COLO829 (cell line): ENCODE measurements at places on chromosomes 12 and 14.

DNA sequence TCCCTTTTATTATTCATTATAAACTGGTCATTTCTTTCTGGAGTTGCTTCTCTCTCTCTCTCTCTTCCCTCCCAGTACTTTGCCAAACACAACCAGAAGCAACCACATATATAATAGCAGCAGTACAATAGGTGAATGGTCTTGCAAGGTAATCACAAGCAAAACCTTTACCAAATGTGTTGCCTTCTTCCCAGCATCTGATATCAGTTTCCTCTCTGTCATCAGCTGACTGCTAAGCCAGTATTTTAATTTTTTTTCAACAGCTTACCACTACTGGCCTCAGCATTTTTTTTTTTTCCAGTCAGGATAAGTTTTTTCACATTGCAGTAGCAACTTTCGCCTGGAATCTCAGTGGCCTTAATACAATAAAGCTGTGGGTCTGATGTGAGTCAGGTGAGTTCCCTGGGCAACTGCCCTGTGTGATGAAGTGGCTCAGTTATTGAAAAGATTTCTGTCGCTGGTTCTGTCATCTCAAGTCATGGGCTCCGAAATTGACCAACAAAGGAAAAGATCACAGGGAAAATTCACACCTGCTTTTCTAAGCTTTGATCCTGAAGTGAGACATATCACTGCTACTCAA, 282.5 kb upstream of the AMIGO2 start:
- DNase-seq = no peak

DNA sequence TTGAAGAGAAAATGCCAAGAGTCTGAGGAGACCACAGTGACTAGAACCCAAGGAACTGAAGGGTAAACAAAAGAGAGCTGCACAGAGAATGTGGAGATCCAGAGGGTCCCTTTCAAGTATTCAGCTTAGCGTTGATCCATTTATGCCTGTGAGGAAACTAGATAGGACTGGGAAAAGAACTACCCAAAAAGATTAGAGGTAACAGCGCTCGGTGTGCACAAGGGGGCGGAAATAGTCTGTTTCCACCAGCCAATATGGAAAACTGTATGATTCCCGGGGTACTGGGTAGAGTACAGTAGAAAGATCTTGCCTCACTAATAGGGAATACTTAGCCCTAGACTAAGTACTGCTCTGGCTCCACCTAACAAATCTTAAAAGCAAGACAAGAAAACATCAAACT, 135.5 kb downstream of the DPF3 start:
- DNase-seq = no peak

- DNase-seq = no peak
These were observed 83.7 kb downstream of the TMTC3 start for GRCh38 chr12:88225776-88226175.

GRCh38 chr12:45658020-45658419, 71.5 kb upstream of the ARID2 start:
- DNase-seq = no peak

DNA sequence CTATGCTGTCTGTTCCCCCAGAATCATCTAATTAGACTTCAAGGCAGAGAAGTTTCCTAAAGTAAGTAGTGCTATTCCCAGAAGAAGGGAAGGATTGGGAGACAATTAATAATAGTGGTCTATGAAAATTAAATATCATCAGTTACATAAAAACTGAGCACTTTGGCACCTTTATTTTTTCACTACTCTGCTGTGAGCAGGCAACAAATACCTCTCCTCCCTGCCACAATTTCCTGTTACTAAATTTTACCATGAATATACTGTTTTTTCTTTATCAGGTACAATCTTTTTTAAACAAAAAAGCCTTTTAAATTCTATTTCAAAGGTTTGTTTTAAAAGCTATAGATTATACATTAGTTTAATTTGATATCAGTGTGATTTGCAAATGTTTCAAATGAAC, 29.4 kb upstream of the KRAS start:
- DNase-seq = no peak

DNA sequence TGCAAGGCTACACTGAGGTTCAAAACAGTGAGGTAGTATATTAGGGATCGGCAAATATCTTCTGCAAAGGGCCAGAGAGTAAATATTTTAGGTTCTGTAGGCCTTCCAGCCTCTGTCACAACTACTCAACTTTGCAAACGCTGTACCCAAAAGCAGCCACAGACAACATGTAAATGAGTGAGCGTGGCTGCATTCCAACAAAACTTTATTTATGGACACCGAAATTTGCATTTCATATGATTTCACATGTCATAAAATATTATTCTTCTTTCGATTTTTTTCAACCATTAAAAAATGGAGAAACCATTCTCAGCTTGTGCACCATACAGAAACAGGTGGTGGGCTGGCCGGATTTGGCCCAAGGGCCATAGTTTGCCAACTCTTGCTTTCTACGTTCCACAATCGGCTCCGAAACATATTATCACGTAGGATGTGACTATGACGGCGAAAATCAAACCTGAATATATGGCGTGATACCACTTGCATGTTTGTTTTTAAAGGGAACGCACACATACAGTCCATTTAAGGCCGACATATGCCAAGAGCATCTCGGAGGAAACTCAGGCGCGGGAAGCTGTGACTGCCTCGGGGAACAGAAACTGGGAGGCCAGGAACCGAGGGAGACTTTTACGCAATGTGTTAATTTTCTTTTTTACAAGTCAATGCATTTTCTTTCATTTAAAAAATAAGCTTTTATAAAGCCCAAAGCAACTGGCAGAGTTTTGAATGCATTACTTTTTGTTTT, 7.1 kb downstream of the NCOR2 start:
- no peak for DNase-seq

- no peak for DNase-seq
These were observed 376.4 kb downstream of the DIO2 start for GRCh38 chr14:79834868-79835267.

DNA sequence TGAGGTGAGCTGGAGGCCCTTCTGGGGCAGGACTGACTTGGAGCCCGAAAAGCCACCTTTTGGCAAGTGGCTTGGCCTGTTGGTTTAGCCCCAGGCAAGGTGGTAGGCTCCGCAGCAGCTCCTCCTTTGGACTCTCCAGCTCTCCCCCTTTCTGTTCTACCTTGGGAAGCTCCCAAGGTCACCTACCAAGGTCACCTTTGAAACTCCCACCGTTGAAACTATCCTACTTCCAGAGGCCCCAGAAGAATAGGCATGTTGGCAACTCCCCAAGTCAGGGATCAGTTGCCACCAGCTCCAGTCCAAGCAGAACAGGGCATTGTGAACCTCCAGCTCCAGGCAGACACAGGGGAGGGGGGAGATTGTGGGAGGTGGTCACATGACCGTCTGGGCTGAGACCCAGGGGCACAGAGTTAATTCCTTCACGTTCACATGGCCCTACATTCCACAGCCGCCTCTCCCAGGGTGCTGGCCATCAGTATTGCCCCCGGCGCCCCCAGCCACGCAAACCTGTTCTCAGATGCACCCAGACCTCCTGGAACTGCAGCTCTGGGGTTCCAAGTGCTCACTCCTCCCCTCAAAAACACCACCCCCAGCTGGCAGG, 14.4 kb downstream of the IRF2BPL start:
- DNase-seq = no peak

DNA sequence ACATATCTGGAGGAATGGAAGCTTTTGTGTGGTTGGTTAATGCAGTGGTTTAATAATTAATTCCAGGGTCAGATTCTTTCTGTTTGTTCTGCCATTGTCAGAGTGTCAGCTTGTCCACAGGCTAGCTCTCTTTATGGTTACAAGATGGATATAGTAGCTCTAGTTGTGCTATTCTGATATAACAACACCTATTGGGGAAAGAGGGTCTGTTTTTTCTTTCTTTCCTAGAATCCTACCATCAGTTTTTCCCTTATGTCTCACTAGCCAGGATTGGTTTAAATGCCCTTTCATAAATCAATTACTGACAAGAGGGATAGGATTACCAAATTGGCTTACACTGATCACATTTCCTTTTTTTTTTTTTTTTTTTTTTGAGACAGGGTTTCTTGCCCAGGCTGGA, 27.8 kb downstream of the CNOT2 start:
- DNase-seq = no peak

GRCh38 chr14:69499436-69499835, 14.9 kb downstream of the PLEKHD1 start:
- DNase-seq = no peak

DNA sequence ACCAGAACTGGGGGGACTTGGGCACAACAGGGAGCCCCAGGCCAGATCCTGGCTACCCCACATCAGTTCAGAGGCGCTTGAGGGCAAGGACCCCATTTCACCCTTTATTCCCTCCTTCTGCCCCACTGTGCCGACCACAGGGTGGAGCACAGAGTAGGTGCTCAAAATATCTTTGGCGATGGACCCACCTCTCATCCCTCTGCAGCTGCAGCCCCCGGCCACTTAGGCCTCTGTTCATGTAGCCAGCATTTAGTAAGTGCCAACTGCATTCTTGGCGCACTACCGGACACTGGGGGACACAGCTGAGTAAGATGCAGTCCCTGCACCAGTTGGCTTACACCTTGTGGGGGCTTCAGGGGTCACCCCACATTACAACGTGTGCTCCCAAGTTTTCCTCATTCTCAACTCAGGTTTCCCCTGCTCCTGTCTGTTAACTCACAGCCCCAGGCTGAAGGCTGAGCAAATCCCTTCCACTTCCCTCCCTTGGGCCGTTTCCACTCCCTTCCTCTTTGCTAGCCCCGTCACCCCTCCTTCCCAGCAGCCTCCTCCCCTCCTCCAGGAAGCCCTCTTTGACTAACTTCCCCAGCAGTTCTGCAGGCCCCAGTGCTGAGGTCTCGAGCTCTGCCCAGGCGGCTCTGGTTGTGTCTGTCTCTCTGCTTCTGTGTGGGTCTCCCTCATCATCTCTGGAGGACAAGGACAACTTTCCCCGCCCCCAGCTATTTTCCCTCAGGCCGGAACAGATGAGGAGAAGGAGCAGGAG, 26.5 kb downstream of the KRT80 start:
- DNase-seq = no peak

DNA sequence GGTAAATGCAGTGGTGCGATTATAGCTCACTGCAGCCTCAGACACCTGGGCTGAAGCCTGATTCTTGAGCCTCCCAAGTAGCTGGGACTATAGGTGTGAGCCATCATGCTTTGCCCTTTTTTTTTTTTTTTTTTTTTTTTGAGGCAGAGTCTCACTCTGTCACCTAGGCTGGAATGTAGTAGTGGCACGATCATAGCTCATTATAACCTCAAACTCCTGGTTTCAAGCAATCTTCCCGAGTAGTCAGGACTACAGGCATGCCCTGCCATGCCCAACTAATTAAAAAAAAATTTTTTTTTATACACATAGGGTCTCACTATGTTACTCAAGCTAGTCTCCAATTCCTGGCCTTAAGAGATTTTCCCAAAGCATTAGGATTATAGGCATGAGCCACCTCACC, 6.9 kb downstream of the ATP2A2 start:
- DNase-seq = no peak

- DNase-seq = no peak
These were observed 159.5 kb downstream of the METTL25 start for GRCh38 chr12:82517808-82518207.

DNA sequence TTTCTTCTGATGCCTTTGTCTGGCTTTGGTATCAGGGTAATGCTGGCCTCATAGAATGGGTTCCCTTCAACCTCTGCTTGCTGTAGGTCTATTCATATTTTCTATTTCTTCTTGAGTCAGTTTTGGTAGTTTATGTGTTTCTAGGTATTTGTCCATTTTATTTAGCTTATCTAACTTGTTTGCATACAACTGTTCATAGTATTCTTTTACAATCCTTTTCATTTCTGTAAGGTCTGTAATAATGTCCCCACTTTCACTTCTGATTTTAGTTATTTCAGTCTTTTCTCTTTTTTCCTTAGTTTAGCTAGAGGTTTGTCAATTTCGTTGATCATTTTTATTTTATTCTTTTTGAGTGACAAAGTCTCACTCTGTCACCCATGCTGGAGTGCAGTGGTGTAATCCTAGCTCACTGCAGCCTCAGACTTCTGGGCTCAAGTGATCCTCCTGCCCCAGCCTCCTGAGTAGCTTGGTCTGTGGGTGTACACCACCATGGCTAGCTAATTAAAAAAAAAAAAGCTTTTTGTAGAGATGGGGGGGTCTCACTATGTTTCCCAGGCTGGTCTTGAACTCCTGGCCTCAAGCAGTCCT, 11.7 kb downstream of the TTLL5 start:
- DNase-seq = no peak

DNA sequence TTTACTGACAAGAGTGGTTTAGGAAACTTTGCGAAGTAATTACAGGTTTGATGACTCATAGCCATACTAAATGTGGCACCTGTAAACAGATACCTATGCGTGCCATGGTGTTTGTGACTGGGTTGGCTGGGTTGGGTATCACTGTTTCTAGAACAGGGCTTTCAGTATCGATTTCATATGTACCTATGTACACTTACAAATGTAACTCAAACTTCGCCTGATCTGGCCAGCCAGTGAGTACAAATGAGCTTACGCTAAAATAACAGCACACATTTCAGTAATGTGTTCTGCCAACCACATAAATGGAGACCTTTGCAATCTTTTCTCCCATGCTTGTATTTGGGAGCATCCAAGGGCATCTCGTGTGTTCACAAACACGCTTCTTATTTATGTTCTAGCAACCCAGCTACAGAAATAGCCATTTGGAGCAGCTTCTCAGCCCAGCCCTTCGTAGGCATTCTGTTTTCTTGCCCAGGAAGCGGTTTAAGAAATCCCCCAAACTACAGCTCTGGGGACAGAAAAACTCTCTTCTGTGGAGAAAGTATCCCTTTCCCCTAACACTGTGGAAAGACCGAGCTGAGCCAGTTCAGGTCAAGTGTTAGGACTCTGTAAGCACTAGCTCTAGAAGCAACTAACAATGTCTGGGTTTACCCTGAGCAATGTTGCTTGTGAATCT, 42.3 kb upstream of the MDM1 start:
- no peak for DNase-seq

- DNase-seq = no peak
These were observed 1.9 kb upstream of the DCAF4 start for GRCh38 chr14:72924337-72924736.

DNA sequence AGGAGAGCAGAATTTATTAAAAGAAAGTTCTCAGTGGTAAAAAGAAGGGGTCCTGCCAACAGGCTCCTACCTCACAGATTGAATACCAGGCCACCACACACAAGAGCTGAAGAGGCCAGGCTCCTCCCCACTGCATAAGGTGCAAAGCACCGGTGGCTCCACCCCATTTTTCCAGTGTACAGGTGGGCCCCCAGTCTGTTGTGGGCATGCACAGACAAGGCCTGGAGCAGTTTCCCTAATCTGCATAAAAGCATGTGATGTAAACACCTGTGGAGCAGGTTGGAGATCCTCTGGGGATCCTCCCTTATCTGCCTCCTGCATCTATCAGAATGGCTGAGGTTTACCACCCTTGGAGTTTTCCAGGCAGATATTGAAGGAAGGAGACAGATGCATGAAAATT, 45.7 kb upstream of the PDZRN4 start:
- DNase-seq = no peak
